ENCODE measurements at places on chromosomes 7 and 10. TPM values are rescaled to one million over a fixed set of nuclear protein-coding genes. Genes with fewer than 3 reads are reported as not detected.

DNA sequence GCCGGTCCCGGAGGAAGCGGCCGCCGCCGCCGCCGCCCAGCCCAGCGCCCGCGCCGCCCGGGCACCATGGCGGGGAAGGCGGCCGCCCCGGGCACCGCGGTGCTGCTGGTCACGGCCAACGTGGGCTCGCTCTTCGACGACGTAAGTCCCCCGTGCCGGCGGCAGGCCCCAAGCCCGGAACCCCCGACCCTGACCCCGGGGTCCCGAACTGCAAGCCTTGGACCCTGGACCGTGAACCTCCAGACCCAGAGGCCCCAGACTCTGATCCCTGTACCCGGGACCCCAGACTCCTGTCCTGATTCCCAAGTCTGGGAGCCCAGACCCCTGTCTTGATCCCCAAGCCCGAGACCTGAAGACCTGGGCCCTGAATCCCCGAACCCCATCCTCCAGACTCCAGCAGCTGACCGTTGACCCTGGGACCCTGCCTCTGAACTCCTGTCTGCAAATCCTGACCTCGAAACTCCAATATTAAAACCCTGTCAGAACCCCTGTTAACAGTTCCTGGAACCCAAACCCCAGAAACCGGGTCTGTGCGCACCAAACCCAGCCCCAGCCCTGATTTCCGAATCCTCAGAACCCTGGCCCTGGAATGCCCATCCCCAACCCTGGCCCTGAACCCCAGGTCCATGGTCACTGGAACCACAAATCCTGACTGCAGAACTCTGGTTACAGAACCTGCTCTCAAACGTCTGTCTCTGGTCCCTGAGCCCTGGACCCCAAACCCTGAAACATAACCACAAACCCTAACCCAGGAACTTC, 623 bp downstream of the INPP5A start:
- no peak for DNase-seq

The SLC13A1 gene
- total RNA-seq: not detected

DNA sequence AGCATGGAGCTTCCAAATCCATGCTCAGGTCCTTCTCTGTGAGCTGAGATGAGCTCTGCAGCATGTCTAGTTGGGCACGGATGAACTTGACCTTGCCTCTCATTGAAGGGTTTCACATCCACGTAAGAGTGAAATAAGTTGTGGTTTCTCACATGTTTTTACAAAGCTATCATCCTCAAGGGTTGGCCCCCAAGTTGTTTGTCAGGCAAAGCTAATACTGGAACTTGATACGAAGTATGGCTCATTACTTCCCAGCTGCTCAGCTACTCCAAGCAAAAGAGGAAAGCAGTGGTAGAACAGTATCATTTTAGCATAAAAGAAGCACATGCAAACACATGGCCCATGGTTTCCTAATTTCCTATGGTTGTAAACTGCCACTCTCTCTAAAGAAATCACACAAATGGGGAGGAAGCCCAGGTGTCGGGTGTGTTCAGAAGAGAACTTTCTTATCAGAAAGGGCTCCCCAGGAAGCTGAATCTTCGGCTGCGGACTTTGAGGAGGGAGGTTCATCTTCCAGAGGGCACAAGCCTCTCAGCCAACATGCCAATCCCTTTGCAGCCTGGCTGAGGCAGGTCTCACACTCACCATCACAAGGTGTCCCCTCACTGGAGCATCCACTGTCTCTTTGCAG, 45.3 kb downstream of the PDLIM1 start:
- no peak for DNase-seq

DNA sequence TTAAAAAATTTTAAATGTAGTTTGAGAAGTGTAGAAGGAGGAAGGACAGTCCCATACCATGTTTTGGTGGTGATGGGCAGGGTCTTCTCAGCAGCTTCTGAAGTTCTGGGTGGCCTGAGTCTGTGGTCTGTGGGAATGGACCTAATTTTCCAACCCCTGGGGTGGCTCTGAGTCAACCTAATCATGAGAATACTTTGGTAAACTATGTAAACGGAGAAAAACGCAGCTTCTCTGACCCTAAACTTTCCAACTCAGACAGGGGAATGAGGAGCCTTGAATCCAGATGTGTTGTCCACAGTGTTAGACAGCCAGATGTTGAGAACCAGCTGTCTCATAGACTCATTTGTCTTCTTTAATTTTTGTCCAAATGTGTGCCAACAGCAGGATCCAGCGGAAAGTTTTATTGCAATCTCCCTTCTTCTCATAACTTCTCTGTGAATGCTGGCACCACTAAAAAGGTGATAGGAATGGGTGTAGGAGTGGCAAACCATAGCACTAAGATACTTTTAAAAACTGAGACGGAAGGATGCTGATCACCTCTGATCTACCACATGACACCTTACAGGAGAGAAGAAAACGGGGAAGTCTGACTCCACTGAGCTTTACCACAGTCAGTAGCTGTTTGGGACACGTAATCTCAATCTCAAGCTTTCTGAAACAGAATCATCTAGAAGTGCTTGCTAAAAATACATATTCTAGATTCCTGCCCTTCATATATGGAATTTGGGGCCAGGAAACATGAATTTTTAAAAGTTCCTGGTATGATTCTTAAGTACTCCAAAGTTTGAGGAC, 90.5 kb upstream of the PHYHIPL start:
- peak; percentile 18 for DNase-seq

The STEAP1 gene
- 16.3 TPM for total RNA-seq

DNA sequence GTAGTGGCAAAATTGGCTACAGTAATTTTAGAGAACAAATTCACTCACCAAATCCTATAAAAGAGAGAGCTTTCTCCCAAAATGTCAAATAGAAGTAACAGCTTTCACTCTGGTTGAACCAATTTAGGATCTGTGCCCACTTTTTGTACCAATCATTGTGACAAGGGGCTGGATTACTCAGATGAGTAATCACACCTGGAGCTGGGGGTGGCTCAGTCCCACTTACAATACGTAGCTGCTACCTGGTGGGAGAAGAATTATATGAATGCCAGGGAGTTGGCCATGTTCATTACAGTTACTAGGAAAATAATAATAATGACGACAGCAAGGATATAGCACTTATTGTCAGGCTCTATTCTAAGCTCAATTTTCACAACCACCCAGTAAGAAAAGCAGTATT, 23.4 kb upstream of the SLC26A3 start:
- DNase-seq: no peak

DNA sequence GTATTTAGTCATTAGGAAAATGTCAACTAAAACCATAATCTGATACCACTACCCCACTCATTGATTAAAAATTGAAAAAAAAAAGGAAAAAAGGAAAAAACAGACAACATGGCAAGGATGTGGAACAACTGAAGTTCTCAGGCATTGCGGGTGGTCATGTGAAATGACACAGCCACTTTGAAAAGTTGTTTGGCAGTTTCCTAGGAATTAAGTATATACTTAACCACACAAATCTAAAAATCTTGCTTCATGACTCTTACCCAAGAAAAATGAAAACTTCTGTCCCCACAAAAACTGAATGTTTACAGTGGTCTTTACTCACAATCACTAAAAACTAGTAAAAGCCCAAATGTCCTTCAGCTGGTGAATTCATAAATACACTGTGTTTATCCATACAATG, 254.5 kb downstream of the AHR start:
- no peak for DNase-seq

DNA sequence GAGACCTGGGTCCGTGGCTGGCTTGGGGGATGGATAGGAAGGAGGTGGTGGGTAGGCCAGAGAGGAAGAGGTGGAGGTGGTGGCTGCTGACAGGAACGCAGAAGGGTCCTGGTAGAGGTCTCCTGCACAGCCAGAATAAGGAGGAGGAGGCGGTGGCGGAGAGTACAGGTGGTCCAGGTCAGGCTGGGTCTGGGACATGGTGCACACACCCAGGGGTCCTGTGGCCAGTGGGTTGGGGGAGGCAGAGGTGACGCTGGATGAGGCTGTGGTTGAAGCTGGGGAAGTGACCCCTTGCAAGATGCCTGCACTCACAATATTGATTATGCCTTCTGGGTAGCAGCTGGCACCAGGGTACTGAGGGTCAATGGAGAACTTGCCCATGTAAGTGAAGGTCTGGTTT, 2.2 kb downstream of the EGR2 start:
- DNase-seq: no peak

GRCh38 chr10:37434091-37434490, 308.7 kb downstream of the ANKRD30A start:
- no peak for DNase-seq

GRCh38 chr7:124275411-124275810, 242.5 kb upstream of the TMEM229A start:
- DNase-seq: no peak

DNA sequence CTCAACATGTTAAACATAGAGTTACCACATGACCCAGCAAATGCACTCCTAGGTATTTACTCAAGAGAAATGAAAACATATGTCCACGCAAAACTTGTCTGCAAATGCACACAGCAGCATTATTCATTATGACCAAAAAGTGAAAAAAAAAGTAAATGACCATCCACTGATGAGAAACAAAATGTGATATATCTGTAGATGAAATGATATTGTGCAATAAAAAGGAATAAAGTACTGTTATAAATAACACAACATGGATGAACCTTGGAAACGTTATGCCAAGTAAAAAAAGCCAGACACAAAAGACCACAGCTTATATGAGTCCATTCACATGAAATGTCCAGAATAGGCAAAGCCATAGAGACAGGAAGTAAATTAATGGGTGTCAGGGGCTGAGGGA, 61.4 kb upstream of the SKAP2 start:
- DNase-seq: no peak

DNA sequence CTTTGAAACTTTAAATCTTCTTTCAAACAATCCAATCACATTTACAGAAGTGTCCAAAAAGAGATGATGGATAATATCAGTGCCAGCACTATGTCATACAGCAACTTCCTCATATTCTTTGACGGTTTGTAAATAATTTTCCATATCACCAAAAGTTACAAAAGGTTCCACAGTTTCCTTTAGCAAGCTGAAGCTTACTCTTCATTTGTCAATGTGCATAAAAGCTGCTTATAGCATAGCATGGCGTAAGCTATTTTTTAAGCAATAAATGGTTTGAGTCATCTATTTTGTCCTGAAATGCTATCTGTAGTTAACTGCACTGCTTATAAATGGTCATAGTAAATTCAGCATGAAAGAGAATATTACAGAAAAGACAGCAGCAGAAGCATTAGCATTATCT, 95.1 kb downstream of the ETV1 start:
- DNase-seq: no peak

The IMPDH1 gene
- total RNA-seq: 17.1 TPM

DNA sequence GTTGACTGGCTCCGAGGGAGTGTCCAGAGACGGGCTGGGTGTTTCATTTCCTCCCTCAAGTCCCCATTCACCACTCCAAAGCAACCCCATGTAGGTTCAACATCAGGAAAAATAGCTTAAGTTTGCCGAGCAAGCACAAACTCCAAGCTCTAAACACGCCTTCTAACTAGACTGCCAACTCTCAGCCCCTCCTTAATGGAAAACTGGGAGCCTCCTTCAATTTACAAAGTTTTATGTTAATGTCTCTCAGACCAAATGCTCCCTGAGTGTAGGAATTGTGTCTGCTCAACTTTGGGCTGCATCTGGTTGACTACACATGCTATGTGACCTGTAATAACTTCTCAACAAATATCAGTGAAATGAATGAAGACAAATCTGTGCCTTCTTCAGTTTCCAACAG, 87.5 kb downstream of the FAM204A start:
- DNase-seq: peak; percentile 66

Measured in skin of body (tissue), 3 donors.